ENCODE measurements at places on chromosomes 7 and 10. TPM values are rescaled to one million over a fixed set of nuclear protein-coding genes. Genes with fewer than 3 reads are reported as not detected.

TMEM213 gene
- not detected for total RNA-seq

MMD2 gene
- not detected for total RNA-seq

EGR2 gene
- total RNA-seq = 1.0 TPM

SPDYE9 gene
- not detected for total RNA-seq

CC2D2B gene
- total RNA-seq = not detected

EFCAB10 gene
- total RNA-seq = not detected

ASAH2 gene
- 7.4 TPM for total RNA-seq

CFAP70 gene
- 2.9 TPM for total RNA-seq

IFIT1B gene
- total RNA-seq = not detected

UCN3 gene
- total RNA-seq = not detected

GPRIN2 gene
- not detected for total RNA-seq

TDRD1 gene
- total RNA-seq = not detected

POM121C gene
- 41.5 TPM for total RNA-seq

HK1 gene
- 126 TPM for total RNA-seq

GSTO1 gene
- 54.6 TPM for total RNA-seq

GRCh38 chr10:73585327-73585726 lies 5.8 kb downstream of the USP54 start:
- DNase-seq = no peak

- no peak for DNase-seq
Observed at GRCh38 chr7:45980181-45980905, 59.3 kb upstream of the IGFBP3 start.

- DNase-seq = no peak
Observed at GRCh38 chr7:76002139-76002538, 7.7 kb upstream of the TMEM120A start.

- DNase-seq = peak; percentile 61
Observed at GRCh38 chr10:110803830-110804338, 67.8 kb upstream of the PDCD4 start.

DNA sequence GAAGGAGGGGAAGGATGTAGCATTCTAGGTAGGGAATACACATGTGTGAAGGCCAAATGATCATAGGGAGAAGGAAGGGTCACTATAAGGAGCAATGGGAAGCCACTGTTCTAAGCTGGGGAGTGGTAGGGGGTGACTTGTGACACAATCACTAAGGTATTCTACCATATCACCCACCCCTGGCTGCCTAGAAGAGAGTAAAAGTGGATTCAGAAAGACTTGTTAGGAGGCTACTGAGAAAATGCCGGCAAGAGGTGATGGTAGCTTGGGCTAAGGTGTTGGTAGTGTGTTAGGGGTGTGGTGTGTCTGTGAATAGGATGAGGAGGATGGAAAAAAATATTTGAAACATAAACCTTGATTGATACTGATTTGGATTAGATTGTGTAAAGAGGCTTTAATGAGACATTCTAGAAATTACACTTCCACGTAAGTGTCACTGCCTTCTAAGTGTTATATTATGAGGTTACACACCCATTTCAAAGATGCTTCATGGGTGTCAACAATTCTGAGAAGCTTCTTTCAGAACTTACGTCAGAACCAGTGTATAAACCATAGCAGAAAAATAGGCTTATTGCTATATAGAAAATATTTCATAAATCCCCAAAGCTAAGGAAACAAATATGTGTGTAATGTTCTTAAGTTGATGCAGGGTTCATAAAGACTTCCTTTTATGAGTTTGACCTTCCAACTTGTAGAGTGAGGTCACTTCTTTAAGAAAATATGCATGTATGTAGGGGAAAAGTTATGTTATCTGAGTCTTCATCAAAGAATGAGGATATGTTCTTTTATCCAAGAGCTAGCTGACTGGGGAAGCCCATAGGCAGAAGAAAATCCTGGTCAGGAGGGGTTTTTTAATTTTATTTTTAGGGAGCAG lies 5.6 kb upstream of the BPGM start:
- DNase-seq = no peak

DNA sequence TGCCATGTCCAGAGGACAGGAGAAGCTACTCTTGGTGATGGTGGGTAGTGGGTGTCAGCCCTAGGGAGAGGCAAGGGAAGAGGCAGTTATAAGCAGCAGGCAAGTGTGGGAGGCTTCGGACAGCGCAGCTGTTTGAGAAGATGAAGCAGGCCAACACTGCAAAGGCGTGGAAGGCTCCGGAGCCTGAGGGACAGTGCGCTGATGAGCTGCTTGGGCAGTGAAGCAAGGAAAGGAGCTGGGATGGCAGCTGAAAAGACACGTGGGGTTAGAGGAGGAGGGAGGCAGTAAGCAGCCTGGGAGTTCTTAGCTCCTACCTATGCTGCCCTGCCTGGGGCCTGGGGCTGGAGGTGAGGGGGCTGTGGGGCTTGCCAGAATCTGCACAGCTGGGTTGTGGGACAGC lies 50.1 kb upstream of the CRTAC1 start:
- DNase-seq = no peak

DNA sequence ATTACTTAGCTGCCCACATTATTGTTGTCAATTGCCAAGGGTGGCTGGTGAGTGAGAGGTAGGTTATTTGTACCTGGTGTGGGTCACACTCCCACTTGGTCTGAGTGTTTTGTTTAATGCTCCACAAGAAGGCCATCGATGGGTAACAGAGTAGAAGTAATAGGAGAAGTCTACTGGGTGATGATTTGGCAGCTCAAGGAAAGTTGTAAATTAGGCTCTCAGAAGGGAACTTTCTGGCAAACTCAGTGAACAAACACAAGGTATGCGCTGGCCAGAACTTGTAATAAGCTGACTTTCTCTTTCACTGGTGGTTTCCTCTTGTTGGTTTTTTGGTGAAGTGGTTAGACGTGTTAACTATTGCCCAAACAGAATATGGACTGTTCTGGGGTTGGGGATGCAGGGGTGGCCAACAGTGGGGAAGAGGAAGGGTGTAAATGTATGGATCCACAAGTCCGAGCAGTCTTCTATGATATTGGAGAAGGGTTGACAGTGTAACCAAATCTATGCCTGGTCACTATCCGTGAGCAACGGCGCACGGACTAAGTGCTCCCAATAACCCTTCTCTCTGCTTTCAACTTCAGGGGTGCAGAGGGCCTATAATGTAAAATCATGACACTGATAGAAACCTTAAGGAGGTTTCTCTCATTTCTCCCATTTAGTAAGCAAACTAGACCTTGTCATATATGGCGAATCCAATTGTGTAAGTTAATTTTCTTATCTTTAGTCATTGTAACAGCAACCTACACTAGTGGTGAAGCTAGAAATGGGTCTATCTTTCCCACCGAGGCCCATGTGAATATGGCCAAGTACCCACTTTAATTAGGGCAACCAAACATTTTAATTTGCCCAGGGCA lies 212.8 kb downstream of the PTEN start:
- DNase-seq = no peak

DNA sequence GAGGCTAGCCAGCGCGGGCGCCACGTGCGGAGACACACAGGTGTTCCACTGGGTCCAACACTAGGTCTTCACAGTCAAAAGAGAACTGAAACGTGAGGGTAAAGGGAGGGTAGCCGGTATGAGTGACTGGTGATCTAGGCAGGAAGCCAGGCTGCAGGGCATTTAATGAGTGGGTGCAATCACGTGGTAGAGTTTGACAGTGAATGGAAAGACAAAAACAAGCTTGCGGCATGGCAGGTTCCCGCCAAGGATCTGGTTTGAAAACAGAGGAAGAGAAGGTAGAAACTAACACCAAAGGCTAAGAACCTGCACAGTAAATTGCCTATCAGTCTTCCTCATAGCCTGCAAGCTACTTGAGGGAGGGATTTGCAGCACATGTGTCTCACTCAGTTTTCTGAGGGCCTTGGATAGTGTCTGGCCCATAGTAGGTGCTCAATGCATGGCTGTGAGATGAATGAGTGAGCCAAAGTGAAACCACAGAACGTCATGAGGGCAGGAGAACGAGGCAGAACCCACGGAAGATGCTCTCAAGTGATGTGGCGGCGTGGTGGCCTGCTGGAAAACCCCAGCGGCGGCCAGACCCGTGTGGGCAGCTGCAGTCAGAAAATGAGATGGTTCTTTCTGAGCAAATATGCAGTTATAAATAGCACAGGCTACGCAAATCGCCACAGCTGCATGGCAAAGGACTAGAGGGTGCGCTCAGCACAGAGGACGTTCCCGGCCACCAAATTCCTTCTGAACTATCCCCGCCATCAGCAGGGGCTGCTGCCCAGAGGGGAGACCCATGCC lies 183.6 kb upstream of the NFE2L3 start:
- peak; percentile 36 for DNase-seq

DNA sequence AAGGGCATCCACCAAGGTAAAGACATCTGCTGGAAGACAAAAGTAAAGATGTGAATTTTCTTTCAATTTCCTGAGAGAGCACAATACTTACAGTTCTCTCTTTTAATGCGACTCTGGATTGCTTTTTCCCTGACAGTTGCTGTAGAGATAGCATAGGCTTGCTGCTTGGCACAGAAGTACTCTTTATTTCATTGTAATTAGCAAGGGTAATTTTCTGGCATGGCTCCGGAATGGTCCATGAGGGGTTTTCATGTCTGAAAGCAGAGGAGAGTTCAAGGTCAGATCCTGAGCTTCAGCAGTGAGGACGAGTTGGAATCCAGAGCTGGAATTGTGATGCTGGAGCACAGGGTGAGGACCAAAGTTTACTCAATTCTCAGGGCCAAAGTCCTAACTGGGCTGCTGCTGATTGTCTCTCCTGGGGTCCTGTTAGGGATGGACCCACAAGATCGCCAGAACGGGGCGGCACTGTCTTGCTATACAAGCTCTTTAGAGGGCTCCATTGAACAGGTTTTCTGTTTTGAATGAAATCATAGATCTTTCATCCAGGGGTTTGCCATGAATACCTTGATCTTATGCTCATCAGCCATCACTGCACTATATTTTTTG lies 190.0 kb upstream of the MKI67 start:
- no peak for DNase-seq

DNA sequence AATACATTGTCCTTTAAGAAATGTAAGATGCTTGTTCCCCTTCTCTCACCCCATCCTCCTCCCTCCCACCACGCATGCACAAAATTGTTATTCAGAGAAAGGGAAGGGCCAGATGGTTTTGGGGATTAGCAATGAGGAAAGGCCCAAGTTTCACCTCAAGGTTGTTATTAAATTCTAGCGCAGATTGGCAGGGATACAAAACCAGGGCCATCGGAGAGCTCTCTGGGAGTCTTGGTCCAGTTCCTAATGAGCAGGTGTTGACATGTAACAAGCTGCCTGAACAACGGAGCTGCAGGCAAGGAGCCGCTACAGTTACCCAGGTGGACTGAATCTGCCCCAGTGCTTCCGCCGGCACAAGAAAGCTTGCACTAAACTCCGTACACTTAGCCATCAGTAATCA lies 9.7 kb upstream of the ANK3 start:
- DNase-seq = no peak

DNA sequence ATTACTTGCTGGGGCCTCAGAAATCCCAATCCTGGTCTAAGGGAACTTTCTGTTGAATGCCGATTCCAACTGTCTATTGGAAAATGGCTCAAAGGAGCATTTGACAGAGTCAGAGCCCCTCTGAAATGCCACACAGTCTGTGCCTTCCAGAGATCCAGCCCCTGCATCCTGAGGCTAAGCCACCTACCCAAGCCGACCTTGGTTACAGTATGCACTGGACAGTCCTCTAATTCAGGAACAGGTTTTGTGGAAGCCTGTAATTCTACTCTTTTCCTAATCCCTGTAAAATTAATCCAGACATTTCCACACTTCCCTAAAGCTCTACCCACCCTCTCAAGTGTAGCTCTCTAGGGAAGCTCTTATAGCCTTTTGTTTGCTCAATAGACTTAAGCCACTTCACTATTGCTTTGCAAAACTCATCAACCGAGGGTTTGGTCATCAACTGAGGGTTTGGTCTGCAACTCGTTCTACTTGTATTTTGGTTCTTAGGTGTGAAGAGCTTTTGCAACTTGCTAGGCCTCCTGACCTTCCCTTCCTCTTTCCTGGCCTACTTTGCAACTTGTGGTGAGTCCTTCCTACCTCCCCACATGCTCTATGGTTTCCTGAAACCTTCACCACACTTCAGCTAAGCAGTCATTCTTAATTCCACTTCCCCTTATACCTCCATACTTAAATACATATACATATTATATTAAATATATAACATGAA lies 364.8 kb downstream of the SFMBT2 start:
- no peak for DNase-seq

GRCh38 chr7:22137026-22137425 lies 191.3 kb upstream of the CDCA7L start:
- DNase-seq = no peak

DNA sequence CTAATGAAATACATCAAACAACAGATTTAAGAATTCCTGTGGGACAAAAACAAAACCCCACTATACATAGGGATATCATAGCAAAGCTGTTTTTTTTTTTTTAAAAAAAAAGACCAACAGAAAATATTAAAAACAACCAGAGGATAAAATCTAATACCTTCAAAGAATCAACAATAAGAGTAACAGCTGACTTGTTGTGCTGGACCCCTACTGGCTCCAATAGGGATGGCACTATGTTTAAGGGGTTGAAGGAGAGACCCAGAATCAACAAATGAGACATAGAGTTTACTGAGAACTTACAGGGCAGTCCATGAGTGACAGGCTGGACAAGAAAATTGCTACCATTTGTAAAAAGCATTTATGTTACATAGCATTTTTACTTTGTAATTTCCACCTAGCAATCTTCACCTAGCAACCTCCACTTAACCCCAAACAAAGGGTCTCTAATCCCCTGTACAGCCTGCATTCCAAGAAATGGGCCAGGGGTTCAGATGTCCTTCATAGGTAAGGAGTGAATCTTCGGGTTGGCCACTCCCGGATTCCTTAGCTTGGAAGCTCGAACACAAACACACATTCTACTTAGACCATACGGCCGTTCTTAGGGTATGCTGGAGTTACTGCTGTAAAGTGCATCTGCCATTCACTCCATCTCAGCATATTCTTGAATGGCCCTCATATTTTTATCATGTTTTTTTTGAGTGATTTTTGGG lies 25.8 kb downstream of the ASZ1 start:
- DNase-seq = peak; percentile 16

- no peak for DNase-seq
Observed at GRCh38 chr7:154906736-154907355, 96.1 kb downstream of the PAXIP1 start.

- no peak for DNase-seq
Observed at GRCh38 chr10:58993480-58994221, 182.8 kb upstream of the PHYHIPL start.

DNA sequence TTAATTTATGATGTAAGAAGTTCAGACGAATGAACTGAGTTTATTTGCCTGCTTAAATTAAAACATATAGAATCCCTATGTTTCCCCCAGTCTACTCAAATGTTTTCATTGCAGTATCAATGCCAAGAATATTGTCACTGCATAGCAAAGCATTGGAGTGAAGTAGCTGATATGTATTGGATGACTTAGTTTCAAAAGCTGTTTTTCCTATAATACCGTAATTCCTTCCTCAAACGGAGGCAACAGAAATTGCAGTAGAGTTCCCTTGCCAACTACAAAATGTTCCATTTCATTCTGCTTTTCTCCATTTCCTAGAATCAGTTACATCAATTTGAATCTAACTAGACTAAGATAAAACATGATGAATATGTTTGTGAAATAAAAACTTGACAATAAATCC lies 174.1 kb downstream of the CNTNAP2 start:
- no peak for DNase-seq

DNA sequence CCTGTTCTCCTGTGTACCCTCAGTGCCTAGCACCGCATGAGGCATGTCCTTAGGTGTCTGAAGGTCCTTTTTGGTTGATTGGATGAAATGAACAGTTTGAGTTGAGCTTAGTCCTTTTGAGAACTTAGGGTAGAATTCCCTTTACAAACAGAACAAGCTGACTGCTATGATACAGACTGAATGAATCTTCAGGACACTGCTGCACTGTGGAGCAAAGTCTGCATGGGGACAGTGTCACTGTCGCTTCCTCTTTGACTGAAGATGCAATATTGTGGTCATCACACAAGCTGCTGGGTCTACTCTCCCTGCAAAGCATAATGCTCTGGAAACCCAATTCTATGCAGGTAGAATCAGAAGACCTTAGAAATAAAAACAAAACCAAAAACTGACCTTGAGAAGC lies 8.6 kb upstream of the PLAU start:
- DNase-seq = no peak

Measured in MCF 10A (cell line).